ENCODE measurements at places on chromosomes 2 and 18.

GRCh38 chr2:206045251-206045650 lies 40.7 kb downstream of the INO80D start:
- peak; percentile 6 for DNase-seq

GRCh38 chr2:23624378-23624777 lies 239.4 kb downstream of the KLHL29 start:
- DNase-seq: no peak

- no peak for DNase-seq
Measured at GRCh38 chr2:45736757-45737704, 85.6 kb downstream of the PRKCE start.

DNA sequence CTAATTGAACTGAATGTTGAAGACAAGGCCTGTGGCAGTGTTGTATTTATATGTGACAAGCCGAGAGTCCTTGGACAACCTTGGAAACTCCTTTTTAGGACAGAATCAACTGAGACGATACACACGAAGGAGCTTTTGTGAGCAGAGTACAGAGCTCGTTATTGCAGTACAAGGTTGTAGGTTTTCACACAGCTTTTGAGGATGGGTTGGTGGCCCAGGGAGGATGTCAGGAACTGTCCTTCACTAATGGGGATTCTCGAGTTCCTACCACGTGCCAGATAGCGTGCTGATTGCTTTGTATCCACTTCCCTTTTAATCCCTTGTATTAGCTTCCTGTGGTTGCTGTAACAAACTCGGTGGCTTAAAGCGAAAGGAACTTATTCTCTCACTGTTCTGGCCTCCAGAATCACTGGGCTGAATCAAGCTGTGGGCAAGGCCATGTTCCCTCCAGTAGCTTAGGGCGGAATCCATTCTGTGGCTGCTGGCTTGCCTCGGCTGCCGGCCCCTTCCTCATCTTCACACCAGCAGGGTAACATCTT lies 20.2 kb downstream of the INPP4A start:
- no peak for DNase-seq

- DNase-seq: no peak
Measured at GRCh38 chr18:79770826-79771225, 26.9 kb upstream of the KCNG2 start.

DNA sequence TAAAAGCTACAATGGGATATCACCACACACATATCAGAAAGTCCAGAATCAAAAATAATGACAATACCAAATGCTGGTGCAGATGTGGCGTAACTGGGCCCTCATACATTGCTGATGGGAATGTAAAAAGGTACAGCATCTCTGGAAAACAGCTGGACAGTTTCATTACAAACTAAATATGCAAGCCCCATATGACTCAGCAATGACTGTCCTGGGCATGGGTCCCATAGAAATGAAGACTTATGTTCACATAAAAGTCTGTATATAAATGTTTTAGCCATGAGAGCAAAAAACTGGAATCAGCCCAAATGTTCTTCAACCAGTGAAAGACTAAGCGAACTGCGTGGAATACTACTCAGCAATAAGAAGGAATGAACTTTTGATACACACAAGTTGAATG lies 56.7 kb downstream of the ALPK2 start:
- DNase-seq: peak; percentile 98

DNA sequence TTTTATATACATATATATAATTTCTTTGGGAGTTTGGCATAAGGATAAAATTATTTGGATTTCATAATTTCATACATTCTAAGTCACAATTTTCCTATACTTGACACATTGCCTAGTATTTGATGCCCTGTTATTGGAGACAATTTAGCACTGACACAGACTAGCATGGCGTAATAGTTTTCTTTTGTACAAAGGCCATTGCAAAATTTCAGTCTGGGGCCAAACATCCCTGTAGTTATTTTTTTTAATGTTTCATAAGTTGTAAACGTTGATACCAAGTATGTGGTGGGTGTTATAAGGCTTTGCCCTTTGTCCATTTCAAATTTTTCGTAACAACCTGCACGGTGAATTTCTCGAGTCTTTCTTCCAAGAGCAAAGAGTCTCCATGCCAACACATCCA lies 95.7 kb upstream of the NRP2 start:
- DNase-seq: no peak

DNA sequence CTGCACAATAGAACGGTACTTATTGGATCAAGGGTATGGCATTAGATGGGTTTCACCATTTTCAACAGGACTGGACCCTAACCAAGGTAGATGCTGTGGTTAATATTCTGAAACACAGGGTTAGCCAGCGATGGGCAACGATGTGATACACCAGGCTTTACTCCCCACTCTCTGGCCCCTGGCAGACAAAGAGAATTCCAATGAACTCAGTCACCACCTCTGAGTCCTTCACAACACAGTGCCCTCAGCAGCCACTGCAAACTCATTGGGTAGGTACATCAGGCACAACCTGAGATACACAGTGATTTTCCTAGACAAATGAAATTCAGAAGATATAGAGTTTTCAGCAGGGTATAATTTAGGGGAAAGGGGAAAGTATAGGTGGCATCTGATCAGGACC lies 634.5 kb downstream of the ZEB2 start:
- no peak for DNase-seq

- DNase-seq: no peak
Measured at GRCh38 chr2:181130686-181131085, 150.3 kb downstream of the UBE2E3 start.

- no peak for DNase-seq
Measured at GRCh38 chr2:35297403-35297802, 1058.2 kb upstream of the CRIM1 start.

DNA sequence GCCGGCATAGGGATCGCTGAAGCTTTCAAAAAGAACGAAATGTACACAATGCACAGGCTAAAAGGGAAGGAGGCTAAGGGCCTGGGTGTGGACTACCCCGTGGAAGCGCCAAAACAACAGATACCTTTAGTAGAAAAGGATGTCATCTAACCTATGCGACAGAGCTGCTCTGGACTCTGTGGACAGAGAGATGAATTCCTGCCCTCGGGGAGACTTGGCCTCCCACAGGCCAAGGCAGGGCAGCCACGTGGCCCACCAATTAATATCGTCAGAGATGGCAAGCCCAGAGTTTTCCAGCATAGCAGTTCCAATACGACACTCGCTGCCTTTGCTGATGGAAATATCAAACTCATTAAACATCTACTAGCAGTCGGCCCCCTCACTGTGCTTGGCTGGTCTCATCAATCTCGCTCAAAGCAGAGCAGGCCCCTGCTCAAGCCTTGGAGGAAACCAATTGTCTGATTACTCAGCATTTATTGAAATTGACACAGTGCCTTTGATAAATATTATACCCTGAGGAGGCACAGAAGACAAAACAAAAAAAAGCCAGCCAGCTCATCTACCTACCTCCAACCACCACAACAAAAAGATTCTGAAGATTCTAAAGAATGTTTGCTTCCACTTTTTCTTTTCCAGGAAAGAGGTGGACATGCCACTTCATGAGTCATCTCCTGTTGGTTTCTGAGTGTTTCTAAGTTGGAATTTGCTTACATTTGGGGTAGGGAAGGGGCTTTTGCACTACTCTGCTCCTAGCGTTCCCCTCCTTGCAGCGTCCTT lies 79.0 kb upstream of the ACAA2 start:
- DNase-seq: no peak

DNA sequence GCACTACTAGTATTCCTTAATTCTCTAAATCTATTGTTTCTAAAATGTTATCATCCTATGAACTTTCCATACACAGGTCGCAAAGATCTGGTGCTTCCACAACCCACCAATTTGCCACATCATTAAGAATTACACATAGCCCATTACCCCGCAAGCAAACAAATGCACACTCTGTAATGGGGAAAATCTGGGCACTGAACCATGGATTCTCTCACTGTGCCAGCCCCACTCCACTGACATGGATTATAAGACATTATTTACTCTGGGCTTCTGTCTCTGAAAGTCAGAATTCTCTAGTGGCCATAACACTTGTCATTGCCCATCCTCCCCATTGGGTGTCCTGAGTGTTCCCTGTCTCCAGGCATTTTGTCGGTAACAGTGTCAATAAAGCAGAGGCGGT lies 537.1 kb downstream of the EPHA4 start:
- DNase-seq: no peak

Measured in fibroblast of skin of left quadriceps (primary cell).